ENCODE measurements at places on chromosomes 1 and 21. TPM values are rescaled to one million over a fixed set of nuclear protein-coding genes. Genes with fewer than 3 reads are reported as not detected.

EPHA8 gene
- polyA plus RNA-seq = 13.2 TPM

GNAT2 gene
- not detected for polyA plus RNA-seq

PAQR6 gene
- polyA plus RNA-seq = 23.3 TPM

ITLN2 gene
- polyA plus RNA-seq = not detected

PLEKHA6 gene
- polyA plus RNA-seq = 41.6 TPM

ANKRD65 gene
- polyA plus RNA-seq = 0.32 TPM

C1orf87 gene
- polyA plus RNA-seq = not detected

RGL1 gene
- 21.6 TPM for polyA plus RNA-seq

CLCA4 gene
- not detected for polyA plus RNA-seq

PLA2G2C gene
- polyA plus RNA-seq = not detected

POLR3GL gene
- polyA plus RNA-seq = 65.1 TPM

TNFRSF1B gene
- 0.12 TPM for polyA plus RNA-seq

RHOU gene
- 2.3 TPM for polyA plus RNA-seq

PRMT2 gene
- 140 TPM for polyA plus RNA-seq

REN gene
- polyA plus RNA-seq = 3.5 TPM

CYP4X1 gene
- 0.69 TPM for polyA plus RNA-seq

TPTE gene
- polyA plus RNA-seq = not detected

LMO4 gene
- 61.9 TPM for polyA plus RNA-seq

ADGRL2 gene
- 40.6 TPM for polyA plus RNA-seq

CDC42BPA gene
- polyA plus RNA-seq = 32.8 TPM

RNPC3 gene
- polyA plus RNA-seq = 116 TPM

H3-3A gene
- 837 TPM for polyA plus RNA-seq

POU3F1 gene
- not detected for polyA plus RNA-seq

SPATA46 gene
- not detected for polyA plus RNA-seq

FCRL5 gene
- polyA plus RNA-seq = not detected

FMOD gene
- 3.1 TPM for polyA plus RNA-seq

AMY1B gene
- polyA plus RNA-seq = not detected

S100A3 gene
- 0.86 TPM for polyA plus RNA-seq

EXO1 gene
- 3.4 TPM for polyA plus RNA-seq

COL24A1 gene
- 0.99 TPM for polyA plus RNA-seq

SCP2 gene
- polyA plus RNA-seq = 259 TPM

PCBP3 gene
- 3.4 TPM for polyA plus RNA-seq

MLLT11 gene
- 54.5 TPM for polyA plus RNA-seq

TMEM81 gene
- polyA plus RNA-seq = 2.1 TPM

DMBX1 gene
- not detected for polyA plus RNA-seq

DYNLT4 gene
- polyA plus RNA-seq = 0.43 TPM

TCHH gene
- polyA plus RNA-seq = not detected

KRTAP13-2 gene
- not detected for polyA plus RNA-seq

FAM177B gene
- polyA plus RNA-seq = not detected

PLA2G2D gene
- not detected for polyA plus RNA-seq

LCE2C gene
- not detected for polyA plus RNA-seq

CD1C gene
- polyA plus RNA-seq = not detected

ADAMTS4 gene
- polyA plus RNA-seq = 3.5 TPM

OR11L1 gene
- polyA plus RNA-seq = not detected

OXCT2 gene
- 0.35 TPM for polyA plus RNA-seq

GPR52 gene
- polyA plus RNA-seq = not detected

SLC6A17 gene
- not detected for polyA plus RNA-seq

SELENBP1 gene
- polyA plus RNA-seq = 43.6 TPM

LEFTY1 gene
- 0.25 TPM for polyA plus RNA-seq

CAPZB gene
- 278 TPM for polyA plus RNA-seq

TINAGL1 gene
- polyA plus RNA-seq = 9.1 TPM
